ENCODE measurements at places on chromosomes 11 and 22. TPM values are rescaled to one million over a fixed set of nuclear protein-coding genes. Genes with fewer than 3 reads are reported as not detected.
A peak's percentile ranks its signal among the peaks of the same experiment; 100 is the strongest.

DNA sequence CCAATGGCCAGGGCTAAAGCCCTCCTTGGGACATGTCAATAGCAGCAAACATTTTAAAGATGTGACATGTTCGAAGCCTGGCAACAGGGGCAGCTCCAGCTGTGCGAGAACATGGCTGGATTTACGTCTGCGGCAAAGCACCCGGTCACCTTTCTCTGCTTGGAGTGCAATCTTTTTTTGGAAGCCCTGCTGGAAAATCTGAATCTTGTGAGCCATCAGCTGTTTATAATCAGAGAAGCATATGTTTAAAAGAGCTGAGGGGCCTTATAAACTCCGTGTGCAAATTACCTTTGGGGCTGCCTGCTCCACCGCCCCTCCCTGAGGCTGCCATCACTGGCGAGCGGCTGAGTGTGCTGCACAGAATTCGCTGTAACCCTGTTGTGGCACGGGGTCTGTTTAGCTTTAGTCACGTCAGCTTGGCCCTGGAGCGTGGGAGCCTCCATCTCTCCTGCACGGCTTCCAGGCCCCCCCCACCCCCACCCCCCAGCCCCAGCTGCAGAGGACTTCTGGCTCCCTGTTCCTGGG lies 9.0 kb upstream of the KCNQ1OT1 start:
- no peak for DNase-seq

GRCh38 chr22:40666151-40666848 lies 13.0 kb upstream of the MCHR1 start:
- peak; percentile 82 for DNase-seq

DNA sequence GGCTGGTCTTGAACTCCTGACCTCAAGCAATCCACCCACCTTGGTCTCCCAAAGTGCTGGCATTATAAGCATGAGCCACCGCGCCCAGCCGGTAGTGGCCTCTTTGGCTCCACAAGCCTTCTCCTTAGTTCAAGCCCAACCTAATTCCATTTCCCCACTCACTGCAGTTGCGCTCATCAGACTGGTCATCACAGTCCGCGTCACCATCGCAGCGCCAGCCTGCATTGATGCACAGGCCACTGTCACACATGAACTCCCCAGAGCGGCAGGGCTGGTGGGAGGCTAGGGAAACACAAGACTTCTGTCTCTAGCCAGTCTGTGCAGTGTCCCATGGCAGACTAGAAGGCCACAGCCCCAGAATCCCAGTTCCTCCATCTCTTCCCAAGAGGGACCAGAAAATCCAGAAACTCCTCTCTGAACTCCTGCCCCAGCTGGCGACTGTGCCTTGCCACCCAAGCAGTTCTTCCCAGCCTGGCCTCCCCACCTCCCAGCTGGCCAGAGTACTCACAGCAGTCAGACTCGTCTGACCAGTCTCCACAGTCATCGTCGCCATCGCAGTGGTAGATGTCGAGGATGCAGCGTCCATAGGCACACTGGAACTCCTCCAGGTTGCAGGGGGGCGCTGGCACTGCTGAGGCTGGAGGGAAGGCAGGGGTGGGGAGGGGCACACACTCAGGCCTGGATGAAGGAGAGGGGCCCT lies 19.8 kb downstream of the LRP4 start:
- DNase-seq, result no peak

RPS19BP1 gene
- 64.9 TPM for polyA plus RNA-seq

PLEKHA7 gene
- polyA plus RNA-seq, result 60.9 TPM

- no peak for DNase-seq
Measured at GRCh38 chr11:45853332-45854219, 6.3 kb downstream of the CRY2 start.

DNA sequence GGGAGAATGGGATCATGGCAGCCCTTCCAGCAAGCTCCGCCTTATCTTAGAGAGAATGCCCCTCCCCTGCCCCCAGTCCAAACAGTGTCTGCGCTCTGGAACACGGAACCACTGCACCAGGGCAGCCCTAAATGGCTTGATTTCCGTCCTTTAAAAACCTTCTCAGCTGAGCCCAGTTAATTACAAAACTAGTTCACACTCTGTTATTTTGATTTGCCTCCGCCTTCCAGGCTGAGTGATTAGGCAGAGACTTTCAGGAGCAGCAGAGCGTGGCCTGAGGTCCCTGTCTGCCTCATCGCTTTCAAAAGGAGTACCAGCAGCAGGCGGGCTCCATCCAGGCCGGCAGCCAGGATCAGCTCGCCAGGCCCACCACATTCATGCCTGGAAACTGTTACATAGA lies 313.0 kb downstream of the BRD1 start:
- DNase-seq, result peak; percentile 37

DNA sequence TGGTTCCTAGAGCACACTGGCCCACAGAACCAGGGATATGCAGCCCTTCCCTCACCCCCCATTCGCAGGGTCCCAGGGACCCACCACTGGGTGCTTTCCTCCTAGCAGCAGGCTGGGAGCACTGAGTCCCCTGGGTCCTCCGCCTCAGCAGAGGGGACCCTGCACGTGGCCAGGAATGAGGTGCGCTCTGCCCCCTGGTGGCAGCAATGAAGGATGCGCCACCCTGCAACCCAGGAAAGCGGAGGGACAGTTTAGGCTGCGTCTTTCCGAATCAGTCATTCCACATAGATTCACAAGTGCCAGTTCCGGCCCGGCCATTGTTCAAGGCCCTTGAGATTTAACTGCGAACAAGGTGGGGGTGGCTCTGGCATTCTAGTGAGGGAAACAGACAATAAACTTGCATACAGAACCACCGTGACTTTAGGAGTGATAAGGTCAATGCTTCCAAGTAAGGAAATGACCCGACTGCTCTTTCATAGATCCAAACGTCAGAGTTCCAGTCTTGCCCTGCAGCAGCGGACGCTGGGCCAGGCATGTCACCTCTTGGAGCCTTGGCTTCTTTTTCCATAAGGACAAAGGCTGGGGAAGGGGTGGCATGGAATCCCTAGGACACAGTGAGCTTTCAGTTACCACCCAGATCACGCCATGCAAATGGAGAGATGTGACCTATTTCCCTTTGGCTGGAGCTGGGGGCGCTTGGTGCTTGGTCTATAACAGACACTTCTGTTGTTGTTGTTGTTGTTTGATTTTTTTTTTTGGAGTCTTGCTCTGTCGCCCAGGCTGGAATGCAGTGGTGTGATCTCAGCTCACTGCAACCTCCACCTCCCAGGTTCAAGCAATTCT lies 7.7 kb downstream of the RIN1 start:
- DNase-seq, result peak; percentile 71

DNA sequence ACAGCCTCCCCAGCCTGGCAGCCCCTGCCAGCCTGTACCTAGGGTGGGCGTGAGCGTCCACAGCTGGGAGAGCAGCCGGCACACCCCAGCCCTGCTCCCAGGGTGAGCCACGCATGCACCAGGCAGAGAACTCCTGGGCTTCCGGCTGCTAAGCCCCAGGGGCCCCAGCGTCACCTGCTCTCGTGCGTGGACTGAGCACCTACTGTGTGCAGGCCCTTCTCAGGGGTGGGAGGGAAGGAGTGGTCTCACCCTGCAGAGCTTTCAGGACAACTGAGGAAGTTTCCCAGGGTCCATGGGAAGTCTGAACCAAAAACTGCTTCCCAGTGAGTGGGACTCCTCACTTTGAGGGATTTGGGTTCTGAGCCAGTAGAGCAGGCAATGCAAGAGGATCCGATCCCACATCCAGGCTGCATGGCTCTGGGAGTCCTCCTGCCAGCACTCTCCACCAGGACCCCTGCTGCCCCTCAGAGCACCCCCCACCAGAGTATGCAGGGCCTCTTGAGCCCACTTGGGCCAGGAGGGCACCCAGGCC lies 47.1 kb upstream of the PRODH start:
- no peak for DNase-seq

DNA sequence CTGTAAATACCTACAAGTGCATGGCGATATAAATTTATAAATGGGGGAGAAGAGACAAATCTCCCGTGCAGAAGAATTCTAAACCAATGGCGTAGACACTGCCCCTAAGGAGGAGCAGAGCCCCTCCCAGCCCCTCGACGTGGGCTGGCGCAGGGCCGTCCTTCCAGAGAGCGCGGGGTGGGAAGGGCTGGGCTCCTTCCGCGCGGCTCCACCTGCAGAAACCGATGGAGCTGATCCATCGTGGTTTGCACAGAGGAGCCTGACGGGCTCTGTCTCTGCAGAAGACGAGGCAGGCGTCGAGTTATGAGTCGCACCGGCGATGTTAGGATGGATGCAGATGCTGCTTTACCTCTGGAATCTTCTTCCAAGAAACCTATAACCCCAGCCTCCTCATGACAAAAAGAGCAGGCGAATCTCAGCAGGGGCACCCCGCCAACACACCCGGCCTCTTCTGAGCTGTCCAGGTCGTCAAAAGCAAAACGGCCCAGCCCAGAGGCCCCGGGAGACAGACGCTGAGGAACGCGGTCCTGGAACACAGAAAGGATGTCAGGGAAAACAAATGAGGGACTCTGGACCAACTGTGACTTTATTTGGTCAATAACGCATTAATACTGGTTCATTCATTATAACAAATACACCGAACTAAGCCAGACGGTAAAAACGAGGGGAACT lies 11.0 kb upstream of the B4GALNT4 start:
- no peak for DNase-seq

KCNK4 gene
- polyA plus RNA-seq, result 0.06 TPM

ANGPTL5 gene
- 0.19 TPM for polyA plus RNA-seq

THYN1 gene
- 76.2 TPM for polyA plus RNA-seq

IRAG1 gene
- 9.5 TPM for polyA plus RNA-seq
